ENCODE measurements at places on chromosomes 2 and 18.

DNA sequence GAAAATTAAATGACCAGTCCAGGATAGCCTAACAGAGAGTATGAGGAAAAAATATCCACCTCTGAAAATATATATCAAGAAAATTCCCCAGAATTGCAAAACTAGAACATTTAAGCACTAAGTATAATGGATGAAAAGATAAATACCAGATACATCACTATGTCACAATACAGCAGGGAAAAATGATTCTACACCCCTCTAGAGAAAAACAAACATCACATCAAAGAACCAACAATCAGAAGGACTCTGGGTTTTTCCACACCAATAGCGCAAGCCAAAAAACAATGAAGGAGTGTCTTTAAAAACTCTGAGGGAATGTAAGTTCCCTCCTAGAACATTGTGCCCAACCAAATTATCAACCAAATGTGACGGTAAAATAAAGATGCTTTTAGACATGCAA, 13.7 kb downstream of the BUB1 start:
- DNase-seq, result no peak

GRCh38 chr2:42547014-42547413, 21.4 kb upstream of the MTA3 start:
- DNase-seq, result no peak

- no peak for DNase-seq
Observed at GRCh38 chr2:176455816-176456291, 186.6 kb downstream of the MTX2 start.

GRCh38 chr2:86636842-86637241, 13.2 kb upstream of the RNF103 start:
- DNase-seq, result no peak

GRCh38 chr2:47695800-47696477, 87.0 kb upstream of the MSH6 start:
- no peak for DNase-seq

DNA sequence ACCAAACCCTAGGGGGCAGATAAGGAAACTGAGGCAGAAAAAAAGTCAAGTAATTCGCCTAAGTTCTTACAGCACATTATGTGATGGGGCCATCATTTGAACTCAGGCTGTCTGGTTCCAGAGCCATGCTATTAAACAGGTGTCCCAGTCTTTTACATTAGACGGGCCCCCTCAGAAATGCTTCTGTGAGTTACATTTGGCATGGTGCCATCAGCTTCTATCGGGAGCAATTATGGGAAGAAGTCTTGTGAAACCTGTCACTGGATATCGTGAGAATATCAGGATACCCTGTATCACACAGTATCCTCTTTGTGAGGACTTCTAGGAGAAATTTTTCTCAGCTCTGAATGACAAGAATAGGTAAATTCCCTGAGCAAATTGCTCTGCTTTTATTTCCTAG, 143.7 kb upstream of the NOSTRIN start:
- no peak for DNase-seq

GRCh38 chr2:231189571-231190495, 8.6 kb upstream of the ARMC9 start:
- no peak for DNase-seq
